ENCODE measurements at places on chromosomes 11 and 22. TPM values are rescaled to one million over a fixed set of nuclear protein-coding genes. Genes with fewer than 3 reads are reported as not detected.

CBLIF gene
- total RNA-seq: not detected

- peak; percentile 43 for DNase-seq
Measured at GRCh38 chr11:72411623-72412419, 22.5 kb downstream of the CLPB start.

- DNase-seq: no peak
Measured at GRCh38 chr22:44159221-44159620, 21.5 kb upstream of the PARVG start.

GRCh38 chr22:19876941-19877625, 22.4 kb upstream of the GNB1L start:
- DNase-seq: no peak

DNA sequence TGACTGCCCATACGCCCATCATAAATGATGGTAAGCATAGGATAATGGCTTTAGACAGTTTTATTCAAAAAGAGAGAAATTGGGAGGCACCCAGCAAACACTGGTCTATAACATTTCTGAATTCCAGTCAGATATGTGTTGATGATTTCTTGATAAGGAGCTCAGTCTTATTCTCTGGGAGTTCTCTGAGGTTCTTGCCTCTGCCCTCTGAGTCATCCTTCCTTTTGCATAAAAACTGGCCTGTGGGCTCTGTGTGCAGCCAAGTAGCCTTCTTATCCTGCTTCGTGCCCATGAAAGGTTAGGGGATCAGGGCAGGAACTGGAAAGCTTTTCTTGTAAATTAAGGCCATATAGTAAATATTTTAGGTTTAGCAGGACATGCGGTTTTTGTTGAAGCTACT, 48.9 kb downstream of the FAR1 start:
- DNase-seq: peak; percentile 21

Measured in kidney epithelial cell (primary cell).